Naive thymus-derived CD4-positive, alpha-beta T cell (primary cell): ENCODE measurements at places on chromosomes 6 and 20.

DNA sequence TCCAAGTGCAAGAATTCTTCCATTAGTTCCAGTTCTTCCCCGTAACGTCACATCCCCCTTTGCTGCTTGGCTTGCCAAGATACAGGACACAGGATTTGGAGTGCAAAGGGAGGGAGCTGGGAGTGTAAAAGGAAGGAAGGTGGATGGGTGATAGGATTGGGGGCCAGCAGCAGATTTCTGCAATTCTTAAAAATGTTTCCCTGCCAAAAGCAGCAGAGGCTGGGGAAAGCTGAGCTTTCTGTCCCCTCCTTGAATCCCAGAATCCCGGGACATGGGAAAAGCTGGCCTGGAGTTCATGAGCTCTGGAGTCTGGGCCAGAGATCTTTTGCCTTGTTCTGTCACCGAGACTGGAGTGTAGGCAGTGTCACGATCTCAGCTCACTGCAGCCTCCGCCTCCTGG, 60.0 kb upstream of the EPB41L1 start:
- DNase-seq, result no peak

GRCh38 chr6:56802584-56802983, 152.3 kb upstream of the BEND6 start:
- DNase-seq, result no peak

DNA sequence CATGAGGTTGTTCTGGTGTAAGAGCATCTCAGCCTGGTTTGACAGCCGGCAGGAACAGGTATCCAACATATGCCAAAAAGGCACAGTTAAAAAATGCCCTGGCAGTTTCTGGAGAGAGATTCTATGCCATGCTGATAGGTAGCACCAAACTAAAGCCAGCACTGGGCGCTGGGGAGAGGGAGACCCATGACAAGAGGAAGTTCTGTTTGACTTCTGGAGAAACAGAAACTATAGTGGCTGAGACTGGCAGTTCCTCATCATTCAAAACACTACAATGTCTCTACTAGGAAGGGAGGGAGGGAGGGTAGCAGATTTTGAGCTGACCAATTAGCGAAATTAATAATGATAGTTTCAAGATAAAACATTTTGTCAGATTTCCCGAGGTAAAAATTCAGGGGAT, 174.1 kb downstream of the ADAT2 start:
- no peak for DNase-seq

GRCh38 chr6:29376003-29376402, 912 bp upstream of the OR12D3 start:
- DNase-seq, result no peak

DNA sequence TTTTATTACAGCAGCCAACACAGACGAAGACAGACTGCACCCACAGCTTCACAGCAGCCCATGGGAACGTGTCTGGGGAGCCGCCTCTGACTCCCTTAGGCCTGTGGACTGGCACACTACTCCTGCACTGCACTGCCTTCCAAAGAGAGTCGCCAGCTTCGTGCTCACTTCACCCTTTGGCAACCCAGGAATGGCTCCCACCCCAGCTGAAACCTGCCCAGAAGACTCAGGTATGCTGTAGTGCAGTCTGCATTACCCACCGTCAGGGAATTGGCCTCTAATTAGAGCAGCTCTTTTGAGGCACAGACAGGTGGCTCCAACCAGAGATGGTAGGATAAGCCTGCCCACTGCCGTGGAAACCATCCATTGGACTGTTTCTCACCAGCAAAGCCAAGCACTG, 39.9 kb upstream of the FRMD1 start:
- no peak for DNase-seq

- no peak for DNase-seq
These were observed 19.8 kb downstream of the ERGIC3 start for GRCh38 chr20:35561671-35562070.

- no peak for DNase-seq
These were observed 257.2 kb upstream of the EPHA7 start for GRCh38 chr6:93676581-93676980.

GRCh38 chr6:158715330-158716311, 65.8 kb downstream of the SYTL3 start:
- no peak for DNase-seq

DNA sequence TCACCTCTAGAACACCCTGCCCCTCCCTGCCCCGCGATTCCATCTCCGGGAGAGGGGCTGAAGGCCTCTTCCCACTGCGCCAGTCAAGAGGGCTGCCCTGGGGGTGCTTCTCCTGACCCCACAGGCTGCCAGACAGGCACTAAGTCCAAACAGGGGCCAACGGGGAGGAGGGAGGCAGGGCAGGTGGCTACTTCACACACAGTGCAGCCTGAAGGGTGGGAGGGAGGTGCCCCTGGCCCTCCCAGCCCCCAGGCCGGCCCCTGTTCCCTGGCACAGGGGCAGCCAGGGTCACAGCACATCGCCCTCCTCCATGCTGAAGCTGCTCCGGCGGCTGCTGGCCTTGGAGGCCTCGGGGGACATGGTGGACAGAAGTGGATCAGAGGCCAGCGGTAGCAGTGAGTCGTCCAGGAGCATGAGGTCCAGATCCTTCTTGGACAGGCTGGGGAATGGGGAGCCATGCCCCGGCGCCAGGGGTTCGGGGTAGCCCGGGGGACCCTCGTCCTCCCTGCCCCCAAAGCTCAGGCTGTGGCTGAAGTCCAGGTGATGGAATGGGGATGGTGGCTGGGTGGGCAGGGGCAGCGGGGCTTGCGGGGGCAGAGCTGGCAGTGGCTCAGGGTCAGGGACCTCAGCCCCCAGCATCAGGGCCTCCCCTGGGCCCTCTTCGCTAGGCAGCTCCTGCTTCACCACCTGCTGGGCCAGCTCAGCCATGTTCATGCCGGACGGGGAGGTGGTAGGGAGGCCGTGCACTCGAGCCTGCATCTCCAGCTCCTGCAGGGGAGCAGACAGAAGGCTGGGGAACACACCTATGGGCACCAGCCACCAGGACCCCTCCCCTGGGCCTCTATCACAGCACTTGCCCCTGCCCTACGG, 46.3 kb downstream of the MDFI start:
- DNase-seq, result no peak

DNA sequence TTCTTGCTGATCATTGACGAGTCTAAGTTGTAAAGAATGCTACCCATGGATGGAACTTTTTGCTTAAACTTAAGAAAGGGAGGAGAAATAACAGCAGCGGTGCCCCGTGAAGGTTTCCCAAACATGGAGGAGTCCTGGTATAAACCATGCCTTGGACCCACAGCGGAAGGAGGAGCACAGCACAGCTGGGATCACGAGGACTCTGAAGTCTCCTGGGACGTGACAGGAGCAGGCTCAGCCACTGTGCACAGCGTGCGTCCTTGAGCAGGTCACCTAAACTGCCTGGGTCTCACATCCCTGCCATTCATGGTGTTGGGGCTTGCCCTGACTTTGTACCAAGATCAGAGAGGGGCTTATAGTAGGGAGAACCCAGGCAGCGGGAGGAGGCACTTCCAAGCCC, 56.1 kb upstream of the UNC93A start:
- DNase-seq, result no peak

- no peak for DNase-seq
These were observed 71.5 kb upstream of the RIPOR2 start for GRCh38 chr6:25007269-25007699.

GRCh38 chr6:47256361-47256760, 53.3 kb downstream of the TNFRSF21 start:
- DNase-seq, result no peak
